ENCODE measurements at places on chromosomes 1 and 21.

- DNase-seq, result no peak
Measured at GRCh38 chr1:107358619-107359327, 217.9 kb downstream of the NTNG1 start.

GRCh38 chr1:14926229-14926628 lies 227.3 kb upstream of the TMEM51 start:
- DNase-seq, result no peak

GRCh38 chr1:69911301-69911801 lies 294.0 kb downstream of the LRRC40 start:
- DNase-seq, result no peak

- peak; percentile 39 for DNase-seq
Measured at GRCh38 chr1:209937996-209938959, at the start of gene SYT14. Gene SYT14 (plus strand): TSS chr1:209938217. CDS start chr1:209938265, 48 bp downstream.

DNA sequence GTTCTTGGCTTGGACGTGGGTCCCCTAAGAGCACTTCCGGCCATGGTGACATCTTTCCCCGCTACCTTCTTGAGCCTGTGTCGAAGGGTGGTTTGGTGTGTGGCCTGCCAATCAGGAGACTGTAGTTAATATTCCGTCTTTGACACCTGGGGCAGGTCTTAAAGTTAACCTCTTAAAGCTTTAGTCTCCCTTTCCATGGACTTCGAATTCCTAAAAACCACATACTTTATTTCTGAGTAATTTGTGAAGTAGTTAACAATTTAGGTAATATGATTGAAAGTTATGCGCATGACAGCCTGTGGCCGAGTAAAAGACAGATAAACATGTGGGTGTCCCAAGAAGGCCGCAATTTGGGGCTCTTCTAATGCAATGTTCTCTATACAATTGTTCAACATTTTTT lies 10.2 kb upstream of the RAB29 start:
- DNase-seq, result no peak

- DNase-seq, result no peak
Measured at GRCh38 chr21:28640326-28640725, 352.4 kb downstream of the LTN1 start.

DNA sequence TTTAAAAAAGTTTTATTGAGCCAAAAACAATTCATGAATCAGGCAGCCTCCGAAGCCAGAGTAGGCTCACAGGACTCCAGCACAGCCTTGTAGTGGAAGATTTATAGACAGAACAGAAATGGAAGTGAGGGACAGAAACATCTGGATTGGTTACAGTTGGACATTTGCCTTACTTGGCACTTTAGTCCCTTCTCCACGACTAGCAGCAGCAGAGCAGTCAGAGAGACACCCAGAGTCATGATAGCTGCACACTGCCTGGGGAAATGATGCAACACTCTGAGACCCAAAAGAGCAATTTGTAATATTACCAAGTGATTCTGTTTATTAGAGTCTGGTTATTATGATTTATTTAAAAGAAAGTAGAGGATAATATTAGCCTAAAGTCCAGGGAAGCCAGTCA lies 72.2 kb upstream of the KRTAP11-1 start:
- no peak for DNase-seq

DNA sequence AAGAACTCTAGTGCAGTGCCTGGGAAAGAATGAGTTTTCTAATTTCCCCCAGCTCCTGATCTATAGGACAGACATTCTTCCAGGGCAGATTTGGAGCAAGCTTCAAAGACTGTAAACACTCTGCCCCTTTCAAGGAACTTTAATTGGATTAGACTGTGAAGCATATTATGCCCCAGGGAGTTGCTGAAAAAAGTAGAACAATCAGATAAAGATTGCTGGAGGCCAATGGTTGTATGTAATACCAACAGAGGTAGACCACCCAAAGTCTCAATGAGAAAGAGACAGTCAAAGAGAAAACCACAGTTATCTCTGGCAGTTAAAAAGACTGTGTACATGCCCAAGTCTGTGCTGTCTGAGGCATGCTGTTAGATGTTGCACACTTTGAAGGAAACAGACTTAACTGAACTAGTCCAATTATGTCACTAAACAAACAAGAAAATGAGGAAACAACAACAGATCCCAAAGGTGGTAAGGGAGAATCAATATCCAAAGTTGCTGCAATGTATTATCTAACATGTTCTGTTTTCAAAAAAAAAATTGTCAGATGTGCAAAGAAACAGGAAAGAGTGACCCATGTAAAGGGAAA lies 24.4 kb downstream of the C4BPA start:
- no peak for DNase-seq

GRCh38 chr1:30447080-30447479 lies 276.3 kb downstream of the MATN1 start:
- no peak for DNase-seq

- no peak for DNase-seq
Measured at GRCh38 chr1:94832446-94832845, 12.3 kb downstream of the SLC44A3 start.

GRCh38 chr1:201553496-201554189 lies 14.7 kb downstream of the NAV1 start:
- DNase-seq, result no peak

GRCh38 chr1:70134148-70134547 lies 71.2 kb downstream of the LRRC40 start:
- DNase-seq, result no peak

- no peak for DNase-seq
Measured at GRCh38 chr1:3225661-3226060, 156.7 kb downstream of the PRDM16 start.

All from GM13977 (cell line).